M059J (cell line): ENCODE measurements at places on chromosomes 5 and 9.

DNA sequence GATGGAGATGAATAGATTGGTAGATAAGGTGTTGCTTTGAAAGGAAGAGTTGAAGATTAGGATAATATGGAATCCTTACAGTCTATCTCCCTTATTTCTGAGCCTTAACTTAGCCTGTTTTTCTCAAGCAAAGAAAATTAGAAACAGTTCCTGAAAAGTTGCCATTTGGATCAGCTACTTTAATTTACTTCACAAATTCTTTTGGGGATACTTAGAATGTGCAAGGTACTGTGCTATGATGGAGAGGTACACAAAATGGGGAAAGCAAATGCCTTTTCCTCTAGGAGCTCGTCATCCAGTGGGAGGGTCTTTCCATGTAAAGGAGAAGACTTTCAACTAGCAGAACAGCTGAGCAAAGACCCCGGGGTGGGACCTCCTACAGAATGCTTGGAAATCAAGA, 51.1 kb upstream of the SMARCA2 start:
- no peak for DNase-seq

DNA sequence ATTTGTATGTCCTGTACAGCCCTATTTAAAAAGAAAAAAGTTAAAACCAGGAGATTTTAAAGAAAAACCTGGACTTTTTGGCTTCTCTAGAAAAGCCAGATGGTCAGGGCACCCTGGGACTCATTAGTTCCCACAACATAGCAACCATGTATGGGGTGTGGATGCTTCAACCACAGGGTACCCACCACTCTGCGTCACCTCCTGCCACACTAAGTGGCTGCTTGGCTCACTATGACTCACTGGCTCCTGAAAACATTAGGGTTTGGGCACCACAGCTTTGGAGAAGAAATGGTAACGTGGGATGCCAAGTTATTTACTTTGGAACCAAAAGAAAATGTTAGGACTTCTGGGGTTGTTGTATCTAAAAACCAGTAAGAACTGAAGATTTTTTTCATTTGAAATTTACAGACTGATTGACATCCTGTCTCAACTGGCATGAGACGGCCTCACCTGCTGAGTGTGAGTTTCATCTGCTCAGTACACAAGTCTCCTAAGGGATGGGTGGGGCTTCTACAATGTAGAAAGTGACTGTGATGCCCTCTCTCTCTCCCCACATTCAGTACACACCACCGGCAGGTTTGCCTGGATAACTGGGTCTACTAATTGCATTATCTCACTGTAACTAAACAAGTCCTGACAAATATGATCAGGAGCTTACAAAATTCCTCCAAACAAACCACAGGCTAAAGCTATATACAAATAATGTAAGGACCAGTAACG, 103.9 kb downstream of the ESM1 start:
- peak; percentile 95 for DNase-seq

GRCh38 chr5:172770374-172770674, 671 bp downstream of the DUSP1 start:
- DNase-seq, result no peak

DNA sequence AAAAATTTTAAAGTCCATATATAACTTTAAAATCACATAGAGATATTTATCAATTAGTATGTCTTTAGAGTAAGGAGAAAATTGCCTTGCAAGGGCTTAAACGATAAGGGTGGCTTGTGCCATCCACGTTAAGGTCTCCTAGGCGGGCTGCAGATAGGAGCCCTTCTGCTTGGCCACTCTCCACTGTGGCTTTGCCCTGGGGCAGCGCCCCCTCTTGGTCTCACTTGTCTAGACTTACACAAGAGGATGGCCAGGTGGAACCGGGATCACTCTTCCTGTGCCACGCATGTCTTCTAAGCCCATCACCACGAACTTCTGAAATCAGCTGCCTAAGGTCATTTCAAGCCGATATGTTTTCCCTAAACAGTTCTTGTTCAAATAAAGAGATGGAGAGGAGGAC, 2.9 kb downstream of the FPGS start:
- DNase-seq, result no peak

- DNase-seq, result no peak
These were observed 29.9 kb downstream of the TMEM161B start for GRCh38 chr5:88238732-88239131.
